ENCODE measurements at places on chromosomes 6 and 20.

DNA sequence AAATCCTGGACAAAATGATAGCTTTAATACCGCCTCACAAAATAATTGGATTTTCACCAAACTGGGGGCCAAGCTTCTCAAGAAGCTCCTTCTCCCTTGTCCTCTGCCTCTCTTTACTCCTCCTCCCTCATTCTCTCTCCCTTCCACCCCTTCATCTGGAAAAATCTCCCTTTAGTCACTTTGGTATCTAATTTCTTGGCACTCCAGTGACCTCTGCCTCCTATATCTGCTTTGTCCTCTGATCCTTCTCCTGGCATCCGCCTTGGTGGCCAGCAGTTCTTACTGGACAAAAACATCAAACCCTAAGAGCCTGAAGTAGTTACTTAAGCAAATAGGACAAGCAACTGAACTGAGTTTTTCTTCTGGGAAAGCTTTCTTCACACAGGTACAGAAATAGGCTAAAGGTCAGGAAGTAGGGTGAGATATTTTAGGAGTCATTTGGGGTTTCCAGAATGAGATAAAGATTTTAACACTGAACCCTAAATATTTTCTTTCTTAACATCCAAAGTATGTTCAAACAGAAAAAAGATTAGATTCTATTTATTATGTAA is 220.7 kb downstream of the ARHGAP18 start:
- no peak for DNase-seq

GRCh38 chr20:20261159-20261558 is 106.7 kb upstream of the INSM1 start:
- DNase-seq = no peak

DNA sequence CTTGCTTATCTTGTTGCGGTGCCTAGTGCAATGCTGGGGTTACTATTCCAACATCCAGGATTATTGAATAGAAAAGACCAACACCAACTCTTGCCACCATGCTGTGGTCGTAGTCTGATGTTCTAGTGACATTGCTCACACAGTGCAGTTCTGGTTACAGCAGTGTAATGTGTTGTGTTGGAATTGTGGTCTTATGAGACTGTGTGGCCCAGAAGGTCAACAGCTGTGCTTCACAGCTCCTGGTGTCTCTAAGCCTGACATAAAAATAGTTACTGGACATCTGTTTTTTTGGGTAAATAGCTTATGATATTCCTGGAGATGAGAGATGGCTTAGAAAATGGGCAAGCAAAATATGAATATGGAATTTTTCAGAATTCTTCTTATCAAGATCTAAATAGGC is 57.6 kb downstream of the SLC22A2 start:
- no peak for DNase-seq

GRCh38 chr6:2429460-2429859 is 184.1 kb upstream of the GMDS start:
- peak; percentile 52 for DNase-seq

GRCh38 chr6:8079126-8079525 is 14.9 kb upstream of the BLOC1S5 start:
- no peak for DNase-seq

GRCh38 chr6:114115652-114116051 is 144.7 kb upstream of the HDAC2 start:
- no peak for DNase-seq

- peak; percentile 65 for DNase-seq
Observed at GRCh38 chr20:47765691-47766594, 19.3 kb downstream of the SULF2 start.

- DNase-seq = no peak
Observed at GRCh38 chr20:50855498-50856474, 60.9 kb downstream of the BCAS4 start.

- DNase-seq = peak; percentile 26
Observed at GRCh38 chr20:38559764-38560163, 21.2 kb upstream of the ADIG start.

DNA sequence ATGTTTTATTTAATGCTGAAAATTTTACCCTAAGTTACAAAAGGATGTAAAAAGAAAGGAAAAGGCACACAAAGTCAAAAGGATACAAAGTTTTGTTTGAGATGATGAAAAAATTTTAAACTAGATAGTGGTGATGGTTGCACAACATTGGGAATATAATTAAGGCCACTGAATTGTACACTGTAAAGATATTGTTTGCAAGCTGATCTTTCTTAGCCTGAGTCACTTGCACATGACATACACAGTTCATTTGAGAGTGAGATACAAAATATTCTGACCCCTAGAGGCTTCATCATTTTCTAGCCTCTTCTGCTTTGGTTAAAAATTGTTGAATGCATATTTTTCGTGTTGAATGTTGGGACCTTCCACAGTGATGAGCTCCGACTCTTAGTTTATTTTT is 462.6 kb downstream of the HDGFL1 start:
- no peak for DNase-seq

- DNase-seq = no peak
Observed at GRCh38 chr6:40960742-40961430, 78.1 kb downstream of the UNC5CL start.

- peak; percentile 73 for DNase-seq
Observed at GRCh38 chr6:106066989-106067388, 19.1 kb upstream of the PRDM1 start.

DNA sequence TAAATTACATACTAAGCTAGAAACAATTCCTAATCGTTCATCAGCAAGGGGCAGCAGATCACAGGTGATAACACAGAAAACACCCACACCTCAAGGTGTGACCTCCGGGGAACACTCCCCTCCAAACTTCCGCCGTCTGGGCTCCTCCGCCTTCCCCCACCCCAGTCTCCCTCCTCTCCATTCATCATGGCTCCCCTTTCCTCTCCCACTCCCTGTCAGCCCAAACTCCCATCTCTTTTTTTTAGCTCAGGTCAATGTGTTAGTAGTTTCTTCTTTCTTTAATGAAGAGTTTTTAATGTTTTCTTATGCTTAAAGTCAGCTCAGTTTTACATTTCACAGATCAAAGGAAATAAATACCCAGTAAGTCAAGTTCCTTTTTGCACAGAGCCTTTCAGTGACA is 20.7 kb downstream of the CNKSR3 start:
- no peak for DNase-seq

- no peak for DNase-seq
Observed at GRCh38 chr20:5214826-5215225, 88.0 kb downstream of the CDS2 start.

- DNase-seq = peak; percentile 34
Observed at GRCh38 chr20:48846516-48847492, 19.0 kb upstream of the PREX1 start.
